Skeletal muscle tissue (tissue), 5 donors: ENCODE measurements at places on chromosomes 2 and 18. TPM values are rescaled to one million over a fixed set of nuclear protein-coding genes. Genes with fewer than 3 reads are reported as not detected.

SALL3 gene
- total RNA-seq, result not detected

PLGLB1 gene
- total RNA-seq, result 2.1 TPM

REG3A gene
- not detected for total RNA-seq

SMARCAL1 gene
- 13.0 TPM for total RNA-seq

VWC2L gene
- total RNA-seq, result 0.52 TPM

ERICH2 gene
- 0.52 TPM for total RNA-seq

FKBP7 gene
- 35.0 TPM for total RNA-seq

IL1F10 gene
- not detected for total RNA-seq

STON1 gene
- total RNA-seq, result 13.0 TPM

EVA1A gene
- total RNA-seq, result 6.3 TPM

MOB4 gene
- total RNA-seq, result 25.1 TPM

EN1 gene
- 4.2 TPM for total RNA-seq

SERPINB3 gene
- total RNA-seq, result not detected

CNDP1 gene
- not detected for total RNA-seq

MLPH gene
- total RNA-seq, result not detected

NT5DC4 gene
- not detected for total RNA-seq

ATP6V1B1 gene
- total RNA-seq, result 1.6 TPM

SLC39A6 gene
- total RNA-seq, result 35.5 TPM

CHRND gene
- total RNA-seq, result 32.9 TPM
